NCI-H748 treated with DMSO at 0.1 percent for 48 hours (cell line): ENCODE measurements at places on chromosomes 13 and 19.

DNA sequence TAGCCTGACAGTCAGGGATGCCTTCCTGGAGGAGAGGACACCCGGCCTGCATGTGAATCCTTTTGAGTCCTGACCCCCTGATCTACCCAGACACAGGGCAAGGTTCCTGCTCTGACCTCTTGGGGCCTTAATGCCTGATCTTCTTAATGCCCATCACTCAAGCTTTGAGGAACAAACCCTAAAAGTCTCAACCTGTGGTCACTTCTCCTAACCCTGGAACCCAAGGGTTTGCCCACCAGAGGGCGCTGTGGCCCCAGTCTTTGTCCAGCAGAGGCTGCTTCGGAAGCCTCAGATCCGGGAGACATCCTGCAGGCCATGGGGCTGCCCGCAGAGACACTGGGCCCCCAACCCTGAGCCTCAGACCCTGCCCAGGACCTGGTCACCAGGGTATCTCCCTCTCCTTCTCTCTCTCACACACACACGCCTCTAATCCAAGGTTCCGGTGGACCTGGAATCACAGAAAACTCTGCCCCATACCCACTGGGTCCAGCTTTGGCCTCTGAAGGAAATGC is 9.8 kb upstream of the DPF1 start:
- peak; percentile 58 for DNase-seq

DNA sequence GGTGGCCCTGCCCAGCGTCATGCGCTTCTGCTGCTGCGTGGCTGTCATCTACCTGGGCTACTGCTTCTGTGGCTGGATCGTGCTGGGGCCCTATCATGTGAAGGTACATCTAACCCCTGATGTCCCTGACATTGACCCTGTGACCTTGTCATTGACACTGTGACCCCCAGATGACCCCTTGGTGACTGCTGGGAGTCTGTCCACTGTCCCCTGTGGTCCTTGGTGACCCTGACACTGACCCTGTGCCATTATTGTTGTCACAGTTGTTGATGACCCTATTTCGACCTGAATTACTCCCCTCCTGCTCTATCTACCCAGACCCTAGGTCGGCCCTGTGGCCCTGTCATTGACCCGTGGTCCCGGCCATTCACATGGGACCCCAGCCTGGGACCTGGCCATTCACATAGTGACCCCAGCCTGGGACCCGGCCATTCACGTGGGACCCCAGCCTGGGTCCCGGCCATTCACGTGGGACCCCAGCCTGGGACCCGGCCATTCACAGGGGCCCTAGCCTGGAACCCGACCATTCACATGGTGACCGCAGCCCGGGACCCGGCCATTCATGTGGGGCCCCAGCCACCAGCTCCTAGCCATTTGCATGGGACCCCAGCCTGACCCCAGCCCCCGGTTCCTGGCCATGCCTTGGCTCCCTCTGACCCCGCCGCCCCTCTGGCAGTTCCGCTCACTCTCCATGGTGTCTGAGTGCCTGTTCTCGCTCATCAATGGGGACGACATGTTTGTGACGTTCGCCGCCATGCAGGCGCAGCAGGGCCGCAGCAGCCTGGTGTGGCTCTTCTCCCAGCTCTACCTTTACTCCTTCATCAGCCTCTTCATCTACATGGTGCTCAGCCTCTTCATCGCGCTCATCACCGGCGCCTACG is 5.7 kb upstream of the PNPLA6 start:
- no peak for DNase-seq

DNA sequence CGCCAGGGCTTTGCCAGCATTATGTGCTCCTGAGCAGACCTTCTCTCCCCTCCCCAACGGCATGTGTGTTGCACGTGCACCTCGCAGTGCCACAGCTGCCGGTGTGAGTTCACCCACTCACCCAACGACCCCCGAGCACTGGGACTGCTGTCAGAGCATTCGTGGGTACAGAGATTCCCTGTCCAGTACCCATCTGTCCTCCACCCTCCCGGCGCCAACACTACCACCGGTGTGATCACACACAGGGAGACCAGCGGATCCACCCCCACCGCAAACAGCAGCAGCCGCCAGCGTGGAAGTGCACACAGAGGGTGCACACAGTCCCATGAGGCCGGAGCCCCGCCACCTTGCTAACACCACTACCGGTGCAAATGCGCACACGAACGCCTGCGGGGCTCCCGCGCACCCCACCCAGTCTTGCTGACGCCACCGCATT is 15.9 kb downstream of the LILRA1 start:
- DNase-seq, result no peak

GRCh38 chr13:74210693-74211393 is 76.6 kb upstream of the KLF12 start:
- DNase-seq, result no peak

- DNase-seq, result no peak
Observed at GRCh38 chr13:49343255-49343654, 95.5 kb downstream of the CDADC1 start.

DNA sequence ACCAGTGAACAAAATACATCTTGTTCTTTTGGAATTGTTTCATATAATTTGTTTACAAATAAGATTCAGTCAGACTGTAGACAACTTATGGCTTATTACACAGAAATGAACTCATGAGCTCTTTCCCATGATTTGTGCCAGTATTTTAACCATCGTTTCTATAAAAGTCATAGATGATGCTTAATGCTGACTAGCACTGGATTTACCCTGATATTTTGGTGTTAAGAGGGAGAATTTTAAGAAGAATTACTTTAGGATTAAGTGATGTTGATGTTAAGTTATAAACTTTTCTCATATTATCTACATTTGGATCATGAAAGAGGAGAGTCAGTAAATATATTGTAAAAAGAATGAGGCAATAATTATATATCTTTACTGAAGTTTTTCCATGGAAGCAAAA is 162.7 kb downstream of the POSTN start:
- no peak for DNase-seq

GRCh38 chr13:81171065-81171647 is 830.2 kb upstream of the SPRY2 start:
- DNase-seq, result peak; percentile 32

DNA sequence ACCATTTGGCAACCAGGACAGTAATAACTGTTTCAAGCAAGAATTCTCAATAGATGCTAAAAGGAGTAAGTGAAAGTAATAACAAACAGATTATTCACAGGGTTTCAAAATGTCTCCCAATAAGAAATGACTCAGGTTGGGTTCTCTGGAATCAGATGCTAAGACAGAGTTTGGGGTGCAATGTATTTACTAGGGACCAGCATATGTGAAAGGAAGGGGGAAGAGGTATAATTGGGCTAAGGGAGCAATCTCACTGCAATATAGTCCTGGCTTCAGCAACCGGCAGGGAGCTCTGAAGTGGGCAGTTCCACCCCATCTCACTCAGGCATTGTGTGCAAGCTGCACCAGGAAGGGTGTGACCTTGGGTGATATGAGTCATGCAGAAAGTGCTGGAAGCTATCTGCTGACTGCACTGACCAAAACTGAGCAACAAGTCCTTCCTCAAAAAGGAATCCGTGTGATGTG is 23.4 kb downstream of the ZDHHC20 start:
- DNase-seq, result no peak
